ENCODE measurements at places on chromosomes 3 and 15. TPM values are rescaled to one million over a fixed set of nuclear protein-coding genes. Genes with fewer than 3 reads are reported as not detected.

- DNase-seq: peak; percentile 32
Observed at GRCh38 chr3:31534065-31534425, 1.3 kb downstream of the STT3B start.

- DNase-seq: no peak
Observed at GRCh38 chr15:80856400-80856799, 77.2 kb downstream of the CEMIP start.

DNA sequence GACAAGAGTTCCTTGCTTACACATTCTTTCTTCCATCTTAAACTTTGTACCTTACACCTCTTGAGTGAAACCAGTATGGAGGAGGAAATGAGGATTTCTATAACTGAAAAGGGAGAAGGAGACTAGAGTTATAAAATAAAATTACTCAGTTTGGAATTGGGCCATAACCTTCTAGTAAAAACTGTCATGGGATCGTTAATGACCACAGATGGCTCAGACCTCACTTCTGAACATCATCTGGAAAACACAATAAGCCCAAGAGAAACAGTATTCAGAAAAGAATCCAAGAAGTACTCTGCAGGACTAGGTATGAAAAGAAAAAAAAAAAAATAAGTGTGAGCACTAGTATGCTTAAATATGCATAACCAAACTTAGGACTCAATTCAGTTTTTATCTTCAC lies 12.1 kb downstream of the GAP43 start:
- no peak for DNase-seq

DNA sequence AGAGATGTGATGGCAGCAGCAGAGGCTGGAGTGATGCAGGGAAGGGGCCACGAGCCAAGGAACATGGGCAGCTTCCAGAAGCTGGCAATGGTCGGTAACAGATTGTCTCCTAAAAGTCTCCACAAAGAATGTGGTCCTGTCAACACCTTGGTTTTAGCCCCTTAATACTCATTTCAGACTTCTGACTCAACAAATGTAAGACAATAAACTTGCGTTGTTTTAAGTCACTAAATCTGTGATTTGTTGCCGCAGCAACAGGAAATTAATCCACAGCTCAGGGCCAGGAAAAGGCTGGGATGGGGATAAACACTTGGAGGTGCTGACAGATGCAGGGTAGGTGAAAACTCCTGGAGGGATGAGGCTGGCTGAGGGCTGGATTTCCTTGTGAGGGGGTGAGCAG lies 69.9 kb downstream of the OXNAD1 start:
- peak; percentile 85 for DNase-seq

DNA sequence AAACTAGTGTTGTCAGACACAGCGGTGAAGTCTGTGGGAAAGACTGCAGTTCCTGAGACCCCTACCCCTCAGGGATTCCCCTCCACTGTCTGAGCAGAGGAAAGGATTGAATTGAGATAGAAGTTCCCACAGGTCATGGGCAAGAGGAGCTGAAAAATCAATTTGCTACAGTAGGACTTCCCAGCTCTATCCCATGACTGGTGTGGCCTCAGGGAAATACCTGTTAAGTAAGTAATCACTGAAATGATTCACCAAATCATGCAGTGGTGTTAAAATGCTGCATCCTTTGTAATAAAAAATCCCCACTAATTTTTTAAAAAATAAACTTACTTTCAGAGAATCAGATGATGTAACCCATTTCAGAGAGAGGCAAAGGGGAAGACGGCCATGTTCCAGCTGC lies 45.0 kb upstream of the SPRED1 start:
- peak; percentile 52 for DNase-seq

DNA sequence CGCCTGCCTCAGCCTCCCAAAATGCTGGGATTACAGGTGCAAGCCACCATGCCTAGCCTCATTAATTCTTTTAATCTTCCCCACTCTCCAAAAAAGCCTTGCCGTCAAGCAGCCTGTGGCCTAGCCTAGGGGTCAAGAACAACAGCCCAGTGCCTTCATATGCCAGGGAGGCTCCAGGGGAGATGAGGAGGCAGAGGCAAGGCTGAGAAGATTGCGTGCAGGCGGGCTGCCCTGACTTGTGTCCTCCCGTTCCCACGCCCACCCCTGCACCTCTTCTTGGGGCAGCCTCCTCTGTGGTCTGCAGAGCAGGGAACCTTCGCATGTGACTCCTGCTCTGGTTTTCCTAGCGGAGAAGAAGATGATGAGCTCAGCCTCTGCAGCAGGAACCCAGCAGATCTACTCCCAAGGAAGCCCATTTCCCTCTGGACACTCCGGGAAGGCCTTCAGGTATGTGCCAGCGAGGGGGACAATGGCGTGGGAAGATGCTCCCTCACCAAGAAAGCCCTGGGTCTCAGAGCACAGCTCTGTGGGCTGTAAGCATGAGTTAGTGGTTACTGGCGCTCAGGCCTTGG lies 118.5 kb upstream of the ABHD17C start:
- DNase-seq: no peak

- peak; percentile 68 for DNase-seq
Observed at GRCh38 chr3:77412021-77412438, 372.1 kb downstream of the ROBO2 start.

The C2CD4A gene
- not detected for total RNA-seq

The KLF15 gene
- total RNA-seq: 0.13 TPM

The LDHAL6B gene
- total RNA-seq: not detected

The LRRIQ4 gene
- total RNA-seq: not detected

The GOLGA8K gene
- not detected for total RNA-seq

The P2RY1 gene
- 0.22 TPM for total RNA-seq

The TRANK1 gene
- 10.3 TPM for total RNA-seq
